DMS79 (cell line): ENCODE measurements at places on chromosomes 4 and X.

- DNase-seq, result no peak
Observed at GRCh38 chr4:79201971-79202370, 123.9 kb downstream of the NAA11 start.

DNA sequence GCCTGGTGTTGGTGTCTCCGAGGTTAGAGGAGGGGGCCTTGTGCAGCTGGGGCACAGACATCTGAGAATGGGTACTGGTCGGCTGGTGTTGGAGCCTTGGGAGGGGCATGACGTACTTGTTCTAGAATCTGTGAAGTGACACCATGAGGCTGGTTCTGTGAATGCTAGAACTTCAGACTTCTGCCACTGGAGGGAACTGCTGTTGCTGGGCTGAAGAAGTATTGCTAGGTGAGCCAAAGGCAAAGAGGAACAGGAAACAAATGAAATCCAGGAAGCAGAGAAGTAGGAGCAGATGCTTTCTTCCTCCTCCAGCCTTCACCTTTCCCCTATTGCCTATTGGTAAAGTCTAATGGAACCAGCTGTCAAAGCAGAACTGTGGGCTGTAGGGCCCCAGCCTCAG is 120.9 kb upstream of the DDIT4L start:
- DNase-seq, result no peak

DNA sequence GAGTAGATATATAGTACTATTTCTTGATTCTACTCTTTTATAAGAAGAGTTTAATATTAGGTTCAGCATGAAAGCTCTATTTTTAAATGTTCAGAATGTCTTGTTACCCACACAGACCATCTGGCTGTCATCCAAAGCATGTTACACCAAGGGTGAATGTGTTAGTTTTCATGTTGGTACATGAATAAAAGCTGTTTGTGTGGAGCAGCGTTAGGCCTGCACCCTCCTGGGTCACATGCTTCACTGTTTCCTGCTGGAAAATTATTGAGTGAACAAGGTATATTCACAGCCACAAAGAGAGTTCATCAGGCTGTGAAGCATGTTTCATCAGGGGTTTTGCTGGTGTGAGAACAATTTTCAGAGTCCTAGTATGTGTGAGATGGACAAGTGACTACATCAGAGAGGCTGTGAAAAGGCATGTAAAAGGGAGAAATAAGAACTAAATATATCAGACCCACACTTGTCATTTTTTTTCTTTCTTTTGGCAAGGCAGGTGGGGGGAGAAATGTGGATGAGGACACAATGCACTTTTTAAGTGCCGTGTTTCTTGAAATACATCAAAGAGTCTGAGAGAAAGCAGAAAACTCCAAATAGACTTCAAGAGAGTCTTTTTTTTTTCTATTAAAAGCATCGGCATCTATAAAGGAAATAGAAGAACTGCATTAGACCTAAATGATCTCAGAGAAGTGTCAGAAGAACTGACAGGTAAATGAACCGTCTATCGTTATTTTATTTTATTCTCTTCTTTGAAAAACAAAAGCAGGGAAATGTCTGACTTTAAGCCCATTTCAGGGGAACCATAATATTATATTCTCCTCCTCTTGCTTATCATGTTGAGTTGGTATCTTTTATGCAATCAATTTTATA is 2429.7 kb downstream of the PCDH7 start:
- DNase-seq, result no peak

GRCh38 chr4:35506161-35506560 is 738.2 kb downstream of the ARAP2 start:
- no peak for DNase-seq

GRCh38 chr4:16085822-16086221 is 2.0 kb upstream of the PROM1 start:
- no peak for DNase-seq

- no peak for DNase-seq
Observed at GRCh38 chr4:153332936-153333335, 11.6 kb upstream of the MND1 start.

DNA sequence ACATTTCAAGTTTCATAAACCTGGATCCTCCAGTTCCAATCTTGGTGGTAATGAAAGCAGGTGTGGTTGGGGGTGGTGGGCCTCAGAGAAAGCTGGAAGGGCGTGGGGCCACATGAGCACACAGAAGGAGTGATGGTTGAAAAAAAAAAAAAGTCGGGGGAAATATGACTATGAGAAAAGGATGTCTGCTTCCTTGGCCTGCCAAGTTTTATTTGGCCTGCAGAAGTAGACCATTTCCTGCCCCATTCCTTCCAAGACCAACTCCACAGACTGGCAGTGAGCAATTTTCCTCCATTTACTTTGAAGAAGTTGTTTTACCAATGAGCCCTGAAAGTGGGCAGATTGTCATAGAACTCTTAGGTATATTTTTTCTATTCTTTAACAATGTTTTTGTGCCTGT is 43.3 kb downstream of the LNX1 start:
- no peak for DNase-seq

DNA sequence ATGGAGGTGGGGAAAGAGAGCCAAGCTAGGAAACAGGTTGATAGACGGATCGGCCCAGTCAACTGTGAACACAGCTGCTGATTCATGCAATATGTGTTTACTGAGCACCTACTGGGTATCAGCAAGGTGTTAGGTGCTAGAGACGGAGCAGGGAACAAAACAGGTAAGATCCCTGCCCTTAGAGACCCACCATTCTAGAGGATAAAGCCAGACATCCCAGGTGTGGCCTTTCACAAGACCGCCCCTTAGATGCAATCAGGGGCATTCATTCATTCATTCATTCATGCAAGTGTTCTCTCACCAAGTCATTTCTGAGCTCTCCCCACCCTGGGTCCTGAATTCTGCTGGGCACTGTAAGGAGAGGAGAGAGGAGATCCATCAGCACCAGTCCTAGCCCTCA is 20.2 kb upstream of the MTM1 start:
- no peak for DNase-seq
